A549 treated with Mapracorat at 1 μM for 4 hours (cell line): ENCODE measurements at places on chromosomes 2 and 18. TPM values are rescaled to one million over a fixed set of nuclear protein-coding genes. Genes with fewer than 3 reads are reported as not detected.

Gene ANKRD30BL
- not detected in 5 replicates for total RNA-seq

Gene METTL8
- 21.4 to 30.8 TPM (median 26.0 TPM) in 5 replicates for total RNA-seq

Gene GALR1
- total RNA-seq: not detected in 5 replicates

Gene CRIM1
- total RNA-seq: 120 to 184 TPM (median 148 TPM) in 5 replicates

Gene GAREM1
- total RNA-seq: 4.3 to 6.2 TPM (median 5.3 TPM) in 5 replicates

Gene KANSL3
- total RNA-seq: 21.6 to 25.5 TPM (median 24.6 TPM) in 5 replicates

Gene ZAP70
- 0.27 TPM in 1 of 5 replicates, not detected in the others for total RNA-seq

Gene CKAP2L
- total RNA-seq: 12.1 to 16.9 TPM (median 15.1 TPM) in 5 replicates

Gene PRKCE
- total RNA-seq: 7.7 to 9.9 TPM (median 8.9 TPM) in 5 replicates

Gene ARHGEF33
- 0.02 to 0.03 TPM in 2 of 5 replicates, not detected in the others for total RNA-seq

Gene AQP12B
- total RNA-seq: not detected in 5 replicates

Gene IL37
- total RNA-seq: not detected in 5 replicates

Gene INHA
- 0.08 to 0.65 TPM (median 0.39 TPM) in 5 replicates for total RNA-seq

Gene PARD6G
- total RNA-seq: 1.2 to 3.8 TPM (median 2.6 TPM) in 5 replicates

Gene ATP6V1B1
- total RNA-seq: 2.0 to 2.7 TPM (median 2.2 TPM) in 5 replicates

Gene PECR
- total RNA-seq: 13.2 to 16.9 TPM (median 14.4 TPM) in 5 replicates

Gene EPB41L3
- total RNA-seq: 0.10 to 0.81 TPM (median 0.21 TPM) in 5 replicates

Gene IL1B
- 0.13 to 0.17 TPM (median 0.14 TPM) in 4 of 5 replicates, not detected in the other for total RNA-seq

Gene MEP1B
- total RNA-seq: 0.05 TPM in 1 of 5 replicates, not detected in the others

Gene GYPC
- total RNA-seq: not detected in 5 replicates

Gene PMAIP1
- total RNA-seq: 11.7 to 13.9 TPM (median 13.1 TPM) in 5 replicates

Gene ALK
- not detected in 5 replicates for total RNA-seq

Gene IL36B
- total RNA-seq: 0.15 to 0.34 TPM (median 0.17 TPM) in 3 of 5 replicates, not detected in the others

Gene ASXL3
- not detected in 5 replicates for total RNA-seq

Gene ACKR3
- 12.5 to 17.9 TPM (median 14.4 TPM) in 5 replicates for total RNA-seq

Gene MXD1
- 1.5 to 2.3 TPM (median 2.2 TPM) in 5 replicates for total RNA-seq

Gene ANKRD36
- 4.5 to 8.9 TPM (median 6.9 TPM) in 5 replicates for total RNA-seq

Gene NPAS2
- 69.0 to 96.3 TPM (median 80.5 TPM) in 5 replicates for total RNA-seq

Gene PLGLB1
- 0.48 to 1.1 TPM (median 0.71 TPM) in 4 of 5 replicates, not detected in the other for total RNA-seq

Gene TEX44
- not detected in 5 replicates for total RNA-seq

Gene CCDC74A
- total RNA-seq: 11.8 to 17.2 TPM (median 16.6 TPM) in 5 replicates
